ENCODE measurements at places on chromosomes 13 and 19. TPM values are rescaled to one million over a fixed set of nuclear protein-coding genes. Genes with fewer than 3 reads are reported as not detected.

DNA sequence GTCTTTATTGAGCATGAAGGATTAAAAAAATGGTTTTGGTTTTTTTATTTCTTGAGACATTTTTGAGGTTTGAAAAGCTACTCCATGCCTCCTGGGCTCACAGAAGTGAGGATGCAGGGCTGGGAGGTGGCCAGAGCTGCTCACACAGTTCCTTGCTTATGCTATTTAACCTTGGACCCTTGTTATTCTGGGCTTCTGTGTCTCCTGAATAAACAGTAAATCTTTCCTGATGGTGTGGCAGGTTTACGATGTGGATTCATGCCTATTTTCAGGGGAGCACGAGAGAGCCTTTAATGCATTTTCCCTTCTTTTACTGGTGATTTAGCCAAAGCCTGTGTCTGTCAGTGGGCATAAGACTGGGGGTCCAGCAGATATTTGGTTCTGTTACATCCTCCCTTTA lies 34.3 kb upstream of the PCDH8 start:
- DNase-seq, result no peak

DNA sequence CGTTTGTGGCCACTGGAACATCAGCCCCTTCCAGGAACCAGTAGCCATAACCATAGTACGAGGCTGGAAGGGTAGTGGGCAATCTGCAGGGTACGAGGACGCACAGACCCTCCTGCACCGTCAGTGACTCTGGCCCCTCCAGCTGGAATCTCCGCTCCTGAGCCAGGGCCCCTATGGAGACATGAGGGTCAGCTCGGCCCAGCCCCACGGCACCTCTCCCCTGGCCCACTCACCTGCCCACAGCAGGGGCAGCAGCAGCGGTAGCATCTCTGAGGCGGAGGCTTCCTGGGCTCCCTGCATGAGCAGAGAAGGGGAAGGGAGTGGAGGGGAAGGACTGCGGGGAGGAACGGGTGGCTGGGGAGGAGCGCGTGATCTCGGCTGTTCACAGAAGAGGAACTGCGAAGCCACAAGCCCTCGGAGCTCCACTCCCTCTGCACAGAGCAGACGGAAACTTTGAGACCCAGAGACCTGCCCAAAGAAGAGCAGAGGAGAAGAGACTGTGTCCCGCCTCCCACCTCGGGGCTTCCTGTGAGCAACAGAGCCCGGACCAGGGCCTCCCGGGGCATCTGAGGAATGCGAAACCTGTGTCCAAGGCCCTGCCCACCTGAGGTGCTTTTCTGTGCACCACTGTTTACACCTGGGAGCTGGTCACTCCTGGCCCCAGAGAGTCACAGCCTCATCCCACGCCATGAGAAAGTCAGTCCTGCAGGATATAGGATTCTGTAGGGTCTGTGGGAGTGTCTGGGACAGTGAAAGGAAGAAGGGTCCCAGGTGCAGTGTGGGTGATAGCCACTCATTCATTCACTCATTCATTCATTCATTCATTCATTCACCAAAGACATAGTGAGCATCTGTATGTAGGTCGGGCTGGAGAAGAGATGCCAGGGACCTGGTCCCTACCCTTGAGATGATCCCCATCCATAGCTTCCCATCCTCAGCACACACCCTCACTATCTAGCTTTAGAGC lies at the start of gene SIGLEC6:
TSS of gene SIGLEC6 (minus strand) at position 322 of the 967 bp plus-strand sequence. CDS start at position 300, 22 bp downstream.
- no peak for DNase-seq

DNA sequence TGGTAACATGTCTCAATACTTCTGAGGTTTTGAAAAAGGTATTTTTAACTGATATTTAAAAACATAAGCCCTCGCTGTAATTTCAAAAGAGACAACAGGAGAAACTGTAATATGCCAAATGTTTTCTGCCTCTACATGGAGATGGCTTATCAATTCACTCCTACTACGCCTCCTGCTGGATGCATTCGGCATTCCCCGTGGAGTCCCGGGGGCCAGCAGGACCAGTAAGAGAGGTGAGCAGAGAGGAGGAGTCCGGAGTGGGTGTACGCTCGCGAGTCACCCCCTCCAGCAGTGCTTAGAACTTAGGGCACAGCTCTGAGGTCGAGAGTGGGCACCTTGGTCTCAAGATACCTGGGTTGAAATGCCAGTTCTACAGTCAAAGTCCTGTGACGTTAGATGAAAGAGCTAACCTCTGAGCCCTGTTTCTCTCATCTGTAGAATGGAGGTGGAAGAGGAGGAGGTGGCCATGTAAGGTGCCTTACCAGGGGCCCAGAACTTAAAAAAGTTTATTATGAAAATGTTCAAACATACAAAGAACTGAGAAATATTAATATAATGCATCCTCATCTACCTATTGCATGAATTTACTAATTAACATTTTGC lies 110.2 kb downstream of the STK24 start:
- no peak for DNase-seq

DNA sequence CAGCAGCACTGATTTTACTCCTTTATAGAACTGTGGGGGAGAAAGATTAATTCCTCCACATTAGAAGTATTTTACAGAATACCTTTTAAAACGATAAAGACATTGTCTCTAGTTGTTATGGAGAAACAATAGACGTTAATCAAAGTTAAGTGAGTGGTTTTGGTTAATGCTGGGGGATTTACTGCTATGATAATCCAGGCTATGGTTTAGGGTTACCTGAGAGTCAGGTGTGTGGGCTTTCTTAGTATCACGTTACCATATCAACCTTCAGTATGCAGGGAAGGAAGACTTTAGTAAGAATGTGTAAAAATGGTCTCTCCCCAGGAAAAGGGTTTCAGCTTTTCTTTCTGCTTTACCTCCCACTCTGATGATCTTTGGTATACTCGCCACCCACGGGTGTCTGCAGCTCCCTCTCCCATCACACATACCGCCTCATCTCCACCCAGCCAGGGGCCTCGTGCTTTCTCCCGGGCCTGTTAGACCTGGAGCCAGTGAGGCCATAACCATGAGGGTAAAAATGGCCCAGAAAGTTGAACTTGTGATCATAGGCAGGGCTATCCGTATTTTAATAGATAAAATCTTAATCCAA lies 45.6 kb upstream of the WDFY2 start:
- no peak for DNase-seq

RUBCNL gene
- 2.4 TPM for polyA plus RNA-seq
